ENCODE measurements at places on chromosomes 3 and 15.

- no peak for DNase-seq
Observed at GRCh38 chr3:59865351-59865750, 815.5 kb upstream of the CFAP20DC start.

DNA sequence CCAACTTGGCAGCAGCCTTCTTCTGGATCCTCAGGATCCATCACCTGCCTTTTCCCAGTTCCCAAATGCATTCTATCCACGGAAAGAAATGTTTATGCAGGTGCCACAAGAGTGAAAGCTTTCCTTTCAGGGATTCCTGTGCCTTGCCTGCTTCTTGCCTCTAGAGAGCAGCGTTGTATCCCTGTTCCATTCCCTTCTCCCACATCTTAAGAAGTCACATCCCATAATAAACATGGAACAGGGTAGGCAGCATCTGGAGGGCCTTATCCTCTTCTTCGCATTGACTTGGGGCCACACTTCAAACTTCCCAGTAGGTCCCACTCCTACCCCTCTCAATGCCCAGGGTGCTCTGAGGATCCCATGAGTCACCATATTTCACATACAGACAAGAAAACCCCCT, 72.7 kb upstream of the DCLK3 start:
- DNase-seq = no peak

GRCh38 chr15:41408234-41408641, 5.9 kb upstream of the NDUFAF1 start:
- peak; percentile 64 for DNase-seq

GRCh38 chr3:49081429-49081828, 12.4 kb downstream of the QRICH1 start:
- no peak for DNase-seq

DNA sequence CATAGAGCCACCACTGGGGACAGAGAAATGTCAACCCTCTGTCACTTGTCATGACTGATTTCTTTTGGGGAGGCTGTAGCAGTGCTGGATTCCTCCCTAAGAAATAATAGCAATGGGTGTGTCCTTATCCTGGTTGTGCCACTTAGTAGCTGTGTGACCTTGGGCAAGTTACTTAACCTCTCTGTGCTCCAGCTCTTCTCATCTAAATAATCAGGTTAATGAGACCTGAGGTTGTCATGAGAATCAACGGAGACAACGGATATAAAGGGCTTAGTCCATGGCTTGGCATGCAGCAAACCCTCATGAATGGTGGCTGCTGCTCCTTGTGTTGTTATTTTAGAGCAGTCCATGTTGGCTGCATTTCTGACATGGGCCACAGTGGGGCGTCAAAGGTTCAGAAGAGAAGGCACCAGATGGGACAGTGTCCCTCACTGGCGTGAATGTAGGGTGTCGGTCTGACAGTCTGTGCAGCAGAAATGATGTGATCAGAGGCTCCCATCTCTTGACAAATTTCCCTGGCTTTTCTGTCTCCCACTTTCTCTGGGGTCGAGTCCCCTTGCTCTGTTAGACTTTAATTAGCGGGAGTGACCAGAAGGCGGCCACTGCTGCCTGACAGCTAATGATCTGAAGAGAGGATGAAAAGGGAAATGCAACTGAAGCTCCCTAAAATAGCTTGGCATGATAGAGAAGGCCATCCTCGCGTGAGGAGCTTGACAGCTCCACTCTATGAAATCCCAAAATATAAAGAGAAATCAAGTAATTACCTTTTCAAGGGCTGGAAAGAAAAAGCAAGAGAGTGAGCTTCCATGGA, 209.4 kb downstream of the CADPS start:
- DNase-seq = peak; percentile 79

DNA sequence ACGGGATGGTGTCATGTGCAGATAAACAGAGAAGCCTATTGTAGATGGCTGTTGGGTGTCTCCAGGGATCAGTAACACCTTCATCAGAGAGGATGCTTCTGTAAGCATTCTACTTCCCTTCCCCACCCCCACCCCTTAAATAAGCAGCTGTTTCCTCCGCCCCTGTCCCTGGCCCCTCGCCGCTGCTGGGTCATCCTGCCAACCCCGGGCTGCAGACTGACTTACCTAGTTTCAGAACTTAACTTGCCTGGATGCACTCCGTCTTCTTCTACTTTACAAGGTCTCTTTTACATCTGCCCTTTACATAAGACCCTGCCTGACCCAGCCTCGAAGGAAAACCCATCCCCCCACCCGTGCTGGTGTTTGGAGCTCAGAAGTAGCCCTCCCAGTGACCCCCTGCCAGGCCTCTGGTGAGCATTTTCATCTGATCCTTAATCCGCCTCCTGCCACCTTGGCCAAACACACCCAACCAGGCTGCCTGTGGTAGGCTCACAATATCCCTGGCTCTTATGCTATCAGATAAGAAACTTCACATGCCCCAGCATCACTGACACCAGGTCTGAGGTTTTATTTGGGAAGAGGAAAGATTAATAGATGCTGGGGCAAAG, 103.0 kb upstream of the HES1 start:
- no peak for DNase-seq

- no peak for DNase-seq
Observed at GRCh38 chr3:16932877-16933276, 48.1 kb downstream of the PLCL2 start.

DNA sequence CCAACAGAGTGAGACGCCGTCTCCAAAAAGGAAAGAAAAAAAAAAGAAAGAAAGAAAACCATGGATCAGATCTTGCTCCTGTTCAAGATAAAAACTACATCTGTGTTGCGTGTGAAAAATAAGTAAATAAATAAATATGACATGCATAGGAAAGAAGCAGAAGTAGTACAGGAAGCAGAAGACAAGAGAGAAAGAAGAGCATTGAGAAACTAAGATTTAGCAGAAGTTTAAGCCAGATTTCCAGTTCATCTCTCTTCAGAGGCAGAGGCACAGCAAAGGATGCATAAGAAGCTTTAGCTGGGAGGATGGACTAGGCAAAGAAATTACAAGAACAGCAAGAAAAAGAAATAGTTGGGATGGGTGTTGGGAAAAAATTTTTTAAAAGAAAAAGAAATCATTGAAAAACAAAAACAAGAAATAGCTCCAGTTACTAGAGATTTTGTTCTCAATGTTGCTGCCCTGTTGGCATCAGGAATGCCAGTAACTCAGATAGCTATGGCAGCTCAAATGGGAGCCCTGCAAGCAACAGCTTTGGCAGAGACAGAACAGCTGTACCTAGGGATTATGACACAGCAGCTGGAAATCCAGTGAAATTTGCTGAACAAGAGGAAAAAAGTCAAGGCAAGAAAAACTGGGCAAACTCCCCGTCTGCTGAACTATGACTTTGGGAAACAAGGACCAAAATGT, 17.3 kb downstream of the AP3S2 start:
- DNase-seq = no peak

- no peak for DNase-seq
Observed at GRCh38 chr15:70382762-70383458, 285.2 kb upstream of the TLE3 start.

GRCh38 chr15:66815318-66815717, 113.3 kb downstream of the SMAD6 start:
- DNase-seq = no peak

GRCh38 chr3:164452707-164453106, 625.6 kb downstream of the SI start:
- no peak for DNase-seq
